NT2/D1 (cell line): ENCODE measurements at places on chromosomes 2 and 18.

DNA sequence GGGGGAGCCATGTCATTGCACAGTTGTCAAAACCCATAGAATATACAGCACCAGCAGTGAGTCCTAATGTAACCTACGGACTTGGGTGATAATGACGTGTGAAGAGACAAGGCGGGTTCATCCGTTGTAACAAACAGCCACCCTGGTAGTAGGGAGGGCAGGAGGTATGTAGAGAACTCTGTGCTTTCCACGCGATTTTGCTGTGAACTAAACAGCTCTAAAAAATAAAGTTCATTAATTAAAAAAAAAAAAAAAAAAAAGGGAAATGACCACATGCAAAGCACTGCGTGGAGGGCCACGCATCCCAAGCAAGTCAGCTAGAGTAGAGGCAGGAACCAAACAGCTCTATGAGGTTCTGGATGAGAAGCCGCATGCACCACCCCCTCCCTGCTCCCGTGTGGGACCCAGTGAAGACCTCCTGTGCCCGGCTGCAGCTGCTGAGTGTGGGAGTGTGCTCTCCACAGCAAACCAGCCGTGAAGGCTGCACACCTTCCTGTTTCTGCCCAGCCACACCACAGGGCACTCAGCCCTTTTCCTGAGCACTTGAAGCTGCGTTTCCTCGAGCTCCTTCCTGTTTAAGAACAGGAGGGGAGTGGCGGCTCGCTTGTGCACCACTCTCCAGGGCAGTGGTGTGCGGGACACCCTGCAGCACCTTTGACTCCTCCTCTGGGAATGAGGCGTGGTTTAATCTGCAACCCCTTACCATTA, 65.6 kb downstream of the ODC1 start:
- DNase-seq = no peak

DNA sequence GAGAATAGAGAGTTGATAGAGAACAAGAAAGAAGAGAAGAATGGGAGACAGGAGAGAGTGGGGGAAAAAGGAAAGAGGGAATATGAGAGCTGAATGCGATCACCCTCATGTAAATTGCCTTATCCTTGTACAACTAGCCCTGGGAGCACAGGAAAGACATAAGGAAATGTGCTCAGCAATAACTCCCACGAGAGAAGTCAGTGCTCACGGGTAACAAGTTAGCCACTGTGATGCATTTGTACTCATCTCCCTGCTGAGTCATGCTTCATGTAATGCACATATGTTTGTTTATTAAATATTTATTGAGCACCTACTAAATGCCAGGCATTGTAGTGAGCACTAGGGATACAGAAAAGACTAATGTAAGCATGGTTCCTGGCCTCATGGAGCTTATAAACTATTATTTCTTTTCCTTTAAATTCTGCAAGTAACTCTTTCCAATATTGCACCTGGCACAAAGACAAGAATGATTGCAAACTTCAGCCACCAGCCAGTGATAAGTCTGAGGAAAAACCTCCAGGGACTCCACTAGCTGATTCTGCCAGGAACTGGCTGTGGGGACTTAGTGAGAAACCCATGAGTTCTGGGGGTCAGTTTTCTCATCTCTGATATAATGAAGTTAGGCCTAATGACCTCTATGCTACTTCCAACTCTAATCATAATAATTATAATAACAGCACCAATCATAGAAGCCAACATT, 124.1 kb downstream of the LNPK start:
- no peak for DNase-seq

GRCh38 chr2:59463426-59463825, 1090.0 kb downstream of the BCL11A start:
- DNase-seq = peak; percentile 33

GRCh38 chr2:216519154-216519762, 20.6 kb downstream of the RPL37A start:
- DNase-seq = peak; percentile 81

- DNase-seq = no peak
These were observed 172.9 kb downstream of the EPHA4 start for GRCh38 chr2:221399183-221399582.

DNA sequence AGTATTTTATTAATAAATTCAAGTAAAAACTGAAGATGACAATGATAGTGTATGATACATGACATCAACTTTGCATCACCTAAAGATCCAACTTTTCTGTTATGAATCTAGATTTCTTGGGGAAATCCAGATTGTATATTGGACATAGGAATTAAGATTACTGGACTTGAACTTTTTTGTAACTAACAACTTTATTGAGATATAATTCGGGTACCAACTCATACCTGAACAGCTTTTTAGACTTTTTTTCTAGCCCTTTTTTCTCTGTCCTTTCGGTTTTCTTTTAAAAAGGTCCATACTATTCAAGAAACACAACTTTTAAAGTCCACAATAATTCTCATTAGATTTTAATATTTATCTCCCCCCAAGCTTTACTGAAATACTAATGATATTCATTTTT, 1.1 kb upstream of the SOCS6 start:
- DNase-seq = no peak

GRCh38 chr18:45719106-45719505, 4.9 kb upstream of the SLC14A1 start:
- DNase-seq = no peak

DNA sequence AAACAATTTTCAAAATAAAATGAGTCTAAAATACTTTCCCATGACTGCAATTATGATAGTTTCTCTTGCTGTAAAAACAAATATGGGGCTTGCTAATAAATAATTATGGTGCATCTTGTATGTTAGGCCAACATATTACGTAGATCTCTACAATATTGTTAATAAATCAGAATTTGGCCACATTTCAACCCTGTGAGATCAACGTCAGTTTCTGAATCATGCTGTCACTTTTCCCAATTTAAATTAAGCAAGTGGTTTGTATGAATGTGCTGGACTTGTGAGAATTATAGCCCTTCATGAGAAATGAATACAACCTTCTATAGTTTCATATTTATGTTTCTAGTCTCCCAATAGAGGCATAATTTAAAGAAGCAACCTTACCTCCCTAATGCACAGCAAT, 808.9 kb downstream of the SUCLG1 start:
- no peak for DNase-seq

- no peak for DNase-seq
These were observed 1.5 kb downstream of the PROM2 start for GRCh38 chr2:95275601-95276243.
